ENCODE measurements at places on chromosomes 5 and 9. TPM values are rescaled to one million over a fixed set of nuclear protein-coding genes. Genes with fewer than 3 reads are reported as not detected.

GRCh38 chr9:83245979-83246659 lies 183.2 kb upstream of the RASEF start:
- no peaks in the 10 kb centered on the region for H3K4me1 ChIP-seq
- H3K4me3 ChIP-seq, result no peak overlapping the region
- no peak for DNase-seq
- no peaks in the 10 kb centered on the region for H3K36me3 ChIP-seq
- no peak overlapping the region for H3K27ac ChIP-seq

Gene TICAM2
- total RNA-seq, result 3.9 TPM

DNA sequence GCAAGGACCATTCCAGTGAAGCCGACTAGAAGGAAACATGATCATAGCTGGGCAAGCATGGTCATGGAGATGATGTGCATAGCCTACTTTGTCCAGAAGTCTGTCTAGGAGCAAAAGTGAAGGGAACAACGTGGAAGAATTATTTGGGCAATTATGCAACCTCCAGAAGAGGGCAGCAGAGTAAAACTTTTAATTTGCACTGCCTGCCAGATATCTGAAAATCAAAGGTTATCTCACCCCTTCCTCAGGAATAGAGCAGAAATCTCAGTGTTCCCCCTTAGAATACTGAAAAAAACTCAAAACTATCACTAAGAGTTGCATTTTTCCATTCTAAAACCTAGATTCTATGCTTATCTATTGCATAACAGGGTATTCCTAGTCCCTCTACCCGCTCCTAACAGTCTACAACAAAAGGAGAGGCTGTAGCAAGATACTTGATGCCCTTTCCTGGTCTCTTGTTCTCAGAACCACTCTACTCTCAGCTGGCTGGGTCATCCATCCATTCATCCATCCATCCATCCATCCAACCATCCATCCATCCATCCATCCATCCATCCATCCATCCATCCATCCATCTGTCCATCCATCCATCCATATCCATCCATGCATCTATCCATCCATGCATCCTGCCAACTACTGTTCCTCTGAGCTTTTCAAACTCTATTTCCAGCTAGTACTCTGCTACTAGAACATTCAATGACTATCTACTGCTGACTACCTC lies 8.4 kb upstream of the SETD9 start:
- no peak overlapping the region for H3K4me3 ChIP-seq
- H3K36me3 ChIP-seq, result no peaks in the 10 kb centered on the region
- no peak for DNase-seq

Gene ALAD
- 31.0 TPM for total RNA-seq

- H3K27me3 ChIP-seq, result no peaks in the 10 kb centered on the region
- no peak overlapping the region for H3K4me3 ChIP-seq
- no peak overlapping the region for H3K27ac ChIP-seq
Measured at GRCh38 chr9:15618540-15619331, 65.9 kb downstream of the CCDC171 start.

Gene UGT3A1
- not detected for total RNA-seq

Gene PRELID2
- total RNA-seq, result 14.7 TPM

GRCh38 chr9:74361508-74361907 lies 135.6 kb upstream of the RORB start:
- no peak overlapping the region for H3K27ac ChIP-seq
- H3K36me3 ChIP-seq, result no peaks in the 10 kb centered on the region
- no peaks in the 10 kb centered on the region for H3K27me3 ChIP-seq
- no peak for DNase-seq
